ENCODE measurements at places on chromosomes 2 and 18. TPM values are rescaled to one million over a fixed set of nuclear protein-coding genes. Genes with fewer than 3 reads are reported as not detected.

Gene KYNU
- 8.1 TPM for polyA plus RNA-seq

- DNase-seq = no peak
Measured at GRCh38 chr2:45259138-45259537, 249.9 kb upstream of the SIX2 start.

Gene NTSR2
- not detected for polyA plus RNA-seq

DNA sequence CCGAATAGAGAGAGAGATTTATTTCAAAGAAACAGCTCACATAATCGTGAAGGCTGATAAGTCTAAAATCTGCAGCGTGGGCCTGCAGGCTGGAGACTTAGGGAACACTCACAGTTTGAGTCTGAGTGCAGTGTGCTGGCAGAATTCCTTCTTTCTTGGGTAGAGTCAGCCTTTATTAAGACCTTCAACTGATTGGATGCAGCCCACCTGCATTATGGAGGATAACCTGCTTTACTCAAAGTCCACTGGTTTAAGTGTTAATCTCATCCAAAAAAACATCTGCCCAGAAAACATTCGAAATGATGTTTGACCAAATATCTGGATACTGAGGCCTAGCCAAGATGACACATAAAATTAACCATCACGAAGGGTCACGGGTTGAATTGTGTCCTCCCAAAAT lies 16.3 kb downstream of the PROC start:
- DNase-seq = no peak
